ENCODE measurements at places on chromosomes 7 and 10.

GRCh38 chr7:94634502-94634901 lies 21.4 kb downstream of the SGCE start:
- no peak for DNase-seq

DNA sequence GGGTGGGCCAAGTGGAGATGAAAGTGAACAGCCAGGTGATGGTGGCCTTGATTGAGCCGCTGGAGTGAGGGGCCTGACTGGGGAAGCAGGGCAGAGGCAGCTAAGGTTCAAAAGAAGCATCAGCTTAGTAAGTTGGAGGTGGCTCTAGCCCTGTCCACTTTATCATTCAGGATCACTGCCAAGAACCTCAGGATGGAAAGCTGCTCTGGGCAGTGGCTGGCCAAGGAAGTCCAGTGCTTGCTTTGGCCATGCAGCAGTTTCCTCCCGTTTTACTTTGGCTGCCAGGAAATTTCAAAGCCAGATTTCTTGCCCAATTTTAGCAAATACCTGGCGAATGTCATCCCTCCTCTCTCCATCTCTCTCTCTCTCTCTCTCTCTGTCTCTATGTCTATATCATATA lies 384.9 kb downstream of the PLXNA4 start:
- DNase-seq, result no peak

DNA sequence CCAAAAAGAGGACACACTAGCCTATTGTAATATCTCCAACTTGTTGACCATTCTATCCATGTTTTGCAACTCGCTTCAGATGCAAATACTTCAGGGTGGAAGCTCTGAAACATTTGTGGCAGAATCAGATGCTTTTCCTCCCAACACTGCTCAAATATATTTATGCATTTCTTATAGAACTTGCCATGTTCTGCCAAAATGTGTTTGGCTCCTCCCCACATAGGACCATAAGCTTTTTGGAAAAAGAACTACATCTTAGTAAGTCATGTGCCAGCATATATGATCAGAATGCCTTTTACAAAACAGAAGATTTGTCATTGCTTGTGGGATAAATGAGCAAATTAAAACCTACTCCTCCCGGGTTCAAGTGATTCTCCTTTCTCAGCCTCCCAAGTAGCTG lies 484.5 kb downstream of the TNS3 start:
- DNase-seq, result no peak

DNA sequence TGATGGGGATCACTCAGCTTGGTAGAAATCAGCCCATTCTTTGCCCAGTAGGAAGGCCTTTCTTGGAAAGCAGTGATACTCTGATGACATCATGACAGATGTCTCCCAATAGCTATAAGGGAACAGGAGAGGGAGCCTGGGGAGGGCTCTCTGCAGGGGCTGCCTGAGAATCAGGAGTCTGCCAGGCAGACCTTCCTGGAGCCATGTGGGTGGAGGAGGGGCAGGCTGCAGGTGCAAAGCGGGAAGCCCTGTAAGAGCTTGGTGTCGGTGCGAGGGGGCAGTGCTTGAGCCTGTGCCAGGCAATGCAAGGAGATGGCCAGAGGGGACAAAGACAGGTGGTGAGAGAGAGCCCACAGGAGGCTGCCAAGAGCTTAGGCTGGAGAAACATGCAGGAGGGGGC lies 5.0 kb upstream of the TNS3 start:
- DNase-seq, result peak; percentile 41

- no peak for DNase-seq
Measured at GRCh38 chr7:52243685-52244084, 791.7 kb upstream of the POM121L12 start.

DNA sequence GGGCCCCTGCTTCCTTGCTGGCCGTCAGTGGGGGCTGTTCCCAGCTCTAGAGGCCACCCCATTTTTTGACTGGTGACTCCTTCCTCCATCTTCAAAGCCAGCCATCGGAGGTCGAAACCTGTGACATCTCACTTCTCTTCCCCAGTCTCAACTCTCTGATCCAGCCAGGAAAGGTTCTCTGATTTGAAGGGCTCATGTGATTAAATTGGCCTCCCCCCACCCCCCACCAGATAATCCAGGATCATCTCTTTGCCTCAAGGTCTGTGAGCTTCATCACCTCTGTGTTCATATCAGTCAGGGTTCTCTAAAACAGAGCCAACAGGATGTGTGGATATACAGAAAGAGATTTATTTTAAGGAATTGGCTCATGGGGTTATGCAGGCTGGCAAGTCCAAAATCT lies 5.6 kb upstream of the RAMP3 start:
- no peak for DNase-seq

- peak; percentile 80 for DNase-seq
Measured at GRCh38 chr7:102279537-102280400, 6.9 kb upstream of the SH2B2 start.

- no peak for DNase-seq
Measured at GRCh38 chr10:96675846-96676245, 44.5 kb downstream of the PIK3AP1 start.

GRCh38 chr10:3941676-3942075 lies 156.7 kb upstream of the KLF6 start:
- no peak for DNase-seq

GRCh38 chr7:82530361-82530760 lies 86.8 kb upstream of the CACNA2D1 start:
- DNase-seq, result no peak

DNA sequence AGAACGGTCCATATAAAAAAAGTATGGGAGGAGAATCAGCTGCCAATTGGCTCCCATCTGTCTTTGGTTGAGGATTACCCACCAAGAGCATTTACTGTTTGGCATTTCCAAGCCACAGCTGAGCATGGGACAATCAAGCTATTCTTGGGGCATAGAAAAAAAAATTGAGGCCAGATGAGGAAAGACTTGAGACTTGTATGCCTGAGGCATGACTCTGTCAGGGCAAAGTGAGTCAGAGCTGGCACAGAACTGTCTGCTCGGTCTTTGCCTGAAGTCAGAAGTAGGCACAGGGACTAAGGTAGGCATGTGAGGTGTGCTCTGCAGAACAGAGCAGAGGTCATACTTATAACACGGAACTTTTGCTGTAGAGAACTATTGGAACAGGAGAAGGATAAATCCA lies 126.5 kb upstream of the CHRM2 start:
- no peak for DNase-seq

DNA sequence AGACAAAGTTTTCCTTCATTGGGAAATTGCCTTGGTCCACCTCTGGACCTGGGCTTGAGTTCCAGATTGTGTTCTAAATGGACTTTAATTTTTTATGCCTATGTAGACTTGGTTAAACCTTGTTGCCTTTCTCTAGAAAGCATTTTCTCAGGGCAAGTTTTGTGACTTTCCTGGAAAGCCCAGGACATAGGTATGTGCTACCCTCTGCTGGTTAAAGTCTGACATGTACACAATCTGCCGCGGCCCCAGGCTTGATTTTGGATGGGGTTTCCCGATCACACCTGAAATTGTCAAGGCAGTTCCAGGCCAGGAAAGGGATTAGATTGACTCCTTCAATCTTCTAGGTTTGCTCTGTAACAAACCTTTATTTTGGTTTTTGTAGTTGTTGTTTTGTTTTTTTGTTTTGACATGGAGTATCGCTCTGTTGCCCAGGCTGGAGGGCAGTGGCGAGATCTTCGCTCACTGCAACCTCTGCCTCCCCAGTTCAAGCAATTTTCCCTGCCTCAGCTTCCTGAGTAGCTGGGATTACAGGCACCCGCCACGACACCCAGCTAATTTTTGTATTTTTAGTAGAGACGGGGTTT lies 14.1 kb upstream of the AKR1B10 start:
- DNase-seq, result peak; percentile 23

DNA sequence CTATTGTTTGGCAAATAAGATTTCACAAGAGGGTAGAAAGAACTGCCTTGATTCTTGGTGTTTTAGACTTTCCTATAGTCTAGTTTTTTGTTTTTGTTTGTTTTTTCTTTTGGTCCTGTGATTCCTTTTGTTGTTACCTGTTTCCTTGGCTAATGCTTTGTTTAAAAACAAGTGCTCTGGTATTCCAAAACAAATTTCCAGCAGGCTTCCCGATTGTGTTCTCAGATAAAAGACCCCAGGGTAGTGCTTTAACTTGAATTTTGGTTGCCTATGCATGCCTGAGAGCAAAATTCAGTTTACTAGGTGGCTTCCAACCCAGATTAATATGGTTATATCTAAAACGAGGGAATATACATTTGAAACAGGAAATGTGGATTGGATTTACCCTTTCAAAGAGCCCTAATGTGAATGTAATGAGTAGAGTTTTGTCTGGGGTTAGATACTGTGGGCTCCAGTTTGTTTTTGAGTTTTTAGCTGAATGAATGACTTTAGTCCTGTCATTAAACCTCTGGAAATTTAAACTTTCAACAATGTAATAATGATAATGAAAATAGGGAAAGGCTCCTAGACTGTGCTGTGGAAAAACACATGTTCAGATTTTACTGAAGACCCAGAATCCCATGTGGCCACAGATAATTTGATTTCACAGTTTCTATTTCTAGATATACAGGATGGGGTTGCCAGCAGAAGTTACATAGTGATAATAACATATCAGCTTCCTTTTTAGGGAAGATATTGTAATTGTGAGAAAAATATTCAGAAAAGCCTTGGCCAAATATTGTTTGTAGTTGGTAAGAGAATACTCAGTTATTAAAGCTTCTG lies 23.9 kb downstream of the AUTS2 start:
- DNase-seq, result no peak

- peak; percentile 57 for DNase-seq
Measured at GRCh38 chr7:35268953-35269352, 15.1 kb upstream of the TBX20 start.

DNA sequence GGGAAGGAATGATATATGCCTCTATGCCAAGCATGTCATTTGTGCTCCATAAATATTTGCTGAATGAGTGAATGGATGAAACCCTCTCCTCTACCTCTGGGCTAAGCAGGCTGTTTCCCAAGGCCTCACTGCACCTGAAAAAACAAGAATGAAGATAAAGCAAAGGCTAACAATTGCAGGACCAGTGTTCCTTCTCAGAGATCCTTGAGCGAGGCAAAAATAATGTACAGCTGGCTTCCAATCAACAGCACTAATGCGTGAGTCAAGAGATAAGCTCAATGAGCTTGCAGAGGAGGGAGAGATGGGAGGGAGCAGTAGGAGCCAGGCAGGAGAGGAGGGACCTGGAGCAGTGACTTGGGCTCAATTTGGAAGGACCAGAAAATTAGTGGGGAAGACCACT lies 144.5 kb upstream of the NFE2L3 start:
- no peak for DNase-seq

DNA sequence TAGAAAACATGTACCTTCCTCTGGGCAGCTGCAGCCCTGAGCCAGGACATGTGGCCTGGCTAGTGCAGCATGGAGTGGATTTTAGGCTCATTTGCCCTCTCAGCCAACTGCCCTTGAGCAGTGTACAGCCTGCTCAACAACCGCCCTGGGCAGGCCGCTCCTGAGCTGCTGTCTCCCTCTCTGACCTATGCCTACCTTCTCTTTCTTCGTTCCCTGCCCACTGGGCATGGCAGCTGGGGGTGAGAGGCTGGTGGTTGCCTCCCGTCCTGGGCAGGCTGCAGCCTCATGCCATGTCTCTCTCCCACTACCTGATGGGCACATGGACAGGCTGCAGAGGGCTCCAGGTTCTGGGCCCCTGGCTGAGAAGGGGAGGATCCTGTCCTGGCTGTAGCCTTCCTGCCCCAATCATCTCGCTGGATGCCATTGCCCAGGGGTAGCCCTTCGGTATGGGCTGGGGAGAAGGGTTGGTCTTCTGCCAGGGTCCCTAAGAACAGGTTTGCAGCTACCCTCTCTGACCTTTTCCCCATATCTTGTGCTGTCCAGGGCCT lies 97.3 kb downstream of the NEURL1 start:
- DNase-seq, result no peak

- DNase-seq, result no peak
Measured at GRCh38 chr7:121101621-121102020, 113.1 kb downstream of the CPED1 start.

DNA sequence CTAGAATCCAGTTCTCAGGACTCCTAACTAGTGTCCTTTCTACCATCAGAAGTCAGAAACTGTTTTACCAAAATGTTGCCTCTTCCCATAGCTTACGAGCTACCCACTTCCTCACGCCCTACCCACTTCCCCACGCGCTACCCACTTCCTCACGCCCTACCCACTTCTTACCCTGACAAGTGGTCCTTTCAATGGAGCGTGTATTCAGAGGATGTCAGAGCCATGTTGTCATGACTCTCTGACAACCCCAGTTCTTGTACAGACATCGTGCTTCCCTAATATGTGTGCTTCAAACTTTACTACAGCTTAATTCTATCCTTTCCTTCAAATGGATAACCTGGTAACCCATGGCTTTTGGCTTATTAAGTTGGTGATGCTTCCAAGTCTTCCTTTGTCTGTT lies 84.8 kb upstream of the PHF14 start:
- no peak for DNase-seq

DNA sequence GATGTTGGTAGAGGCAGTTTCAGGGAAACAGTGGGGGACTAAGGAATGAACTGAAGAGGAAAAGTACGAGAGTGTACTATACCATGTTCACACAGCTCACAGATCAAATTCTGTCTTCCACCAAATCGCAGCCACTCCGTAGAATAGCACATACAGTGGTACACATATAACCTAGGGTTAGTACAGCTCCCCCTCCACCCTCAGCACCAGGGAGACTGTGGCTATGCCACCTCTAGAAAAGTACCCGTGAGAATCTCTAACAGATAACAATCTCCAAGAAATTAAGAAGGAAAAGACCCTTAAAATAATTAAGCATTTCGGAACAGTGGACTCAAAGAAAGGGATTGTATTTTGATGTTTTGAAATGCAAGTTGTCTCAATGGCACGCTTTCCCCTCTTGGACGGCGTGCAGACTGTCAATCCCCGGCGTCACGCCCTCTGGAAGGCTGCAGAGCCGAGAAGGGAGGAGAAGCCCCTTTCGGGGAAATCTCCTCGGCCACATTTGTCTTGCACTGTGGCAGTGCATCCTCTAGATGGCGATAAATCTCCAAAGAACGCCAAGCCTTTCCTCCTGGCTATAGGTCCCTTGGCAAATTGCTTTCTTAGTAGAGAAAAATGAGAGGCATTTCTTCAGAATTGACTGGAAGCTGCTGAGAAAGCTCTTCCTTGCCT lies 345.0 kb downstream of the REEP3 start:
- peak; percentile 86 for DNase-seq

GRCh38 chr10:124946945-124947344 lies 5.0 kb downstream of the ZRANB1 start:
- no peak for DNase-seq
